ENCODE measurements at places on chromosomes 7 and 10.

DNA sequence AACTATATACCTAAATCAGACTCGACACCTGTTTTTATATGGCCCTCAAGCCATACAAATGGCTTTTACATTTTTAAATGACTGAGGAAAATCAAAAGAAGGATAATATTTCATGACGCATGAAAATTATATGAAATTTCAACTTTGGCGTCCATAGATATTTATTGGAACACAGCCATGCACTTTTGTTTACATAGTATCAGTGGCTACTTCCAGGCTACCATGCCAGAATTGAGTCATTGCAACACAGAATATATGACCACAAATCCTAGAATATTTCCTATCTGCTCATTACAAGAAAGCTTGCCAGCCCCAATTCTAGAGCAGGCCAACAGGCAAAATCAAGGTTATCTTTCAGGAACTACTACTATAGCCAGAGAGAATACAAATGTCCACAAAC, 29.3 kb downstream of the AFAP1L2 start:
- no peak for DNase-seq

DNA sequence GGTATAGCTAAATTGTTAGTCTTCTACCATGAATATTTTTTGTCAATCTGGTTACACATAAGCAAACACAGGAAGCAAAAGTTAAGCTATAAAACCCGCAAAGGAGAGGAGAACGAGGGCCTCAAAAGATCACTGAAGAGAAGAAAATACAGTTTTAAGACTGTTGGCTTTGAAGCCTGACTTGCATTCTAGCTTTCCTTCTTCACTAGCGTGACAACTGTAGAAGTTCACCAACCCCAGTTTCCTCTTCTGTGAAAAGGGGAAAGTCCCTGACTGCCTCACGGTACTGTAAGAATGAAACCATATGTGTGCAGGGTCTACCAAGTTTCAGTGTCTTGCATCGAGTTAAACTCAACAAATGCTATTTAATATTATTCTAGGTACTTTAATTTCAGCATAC, 7.5 kb upstream of the LRRN3 start:
- no peak for DNase-seq

- no peak for DNase-seq
Observed at GRCh38 chr7:105644937-105645336, 63.6 kb upstream of the EFCAB10 start.

DNA sequence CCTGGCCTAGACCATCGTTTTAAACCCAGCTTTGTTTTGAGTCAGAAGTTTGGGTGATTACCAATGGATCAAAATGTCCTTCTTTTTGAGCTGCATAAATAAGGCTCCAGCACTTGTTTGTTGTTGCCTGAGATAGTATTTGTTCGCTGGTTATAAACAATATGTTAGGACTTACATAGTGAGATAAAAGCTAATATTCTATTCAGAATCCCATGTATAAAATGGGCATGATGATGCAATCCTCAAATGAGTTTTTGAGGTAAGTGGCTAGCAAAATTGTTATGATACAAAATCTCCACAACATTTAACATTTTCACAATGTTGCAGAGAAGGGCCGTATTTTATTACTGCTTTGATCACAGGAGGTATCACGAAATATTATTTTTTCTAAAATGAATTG, 48.5 kb downstream of the CFAP43 start:
- DNase-seq: no peak
